ENCODE measurements at places on chromosomes 1 and 21. TPM values are rescaled to one million over a fixed set of nuclear protein-coding genes. Genes with fewer than 3 reads are reported as not detected.

DNA sequence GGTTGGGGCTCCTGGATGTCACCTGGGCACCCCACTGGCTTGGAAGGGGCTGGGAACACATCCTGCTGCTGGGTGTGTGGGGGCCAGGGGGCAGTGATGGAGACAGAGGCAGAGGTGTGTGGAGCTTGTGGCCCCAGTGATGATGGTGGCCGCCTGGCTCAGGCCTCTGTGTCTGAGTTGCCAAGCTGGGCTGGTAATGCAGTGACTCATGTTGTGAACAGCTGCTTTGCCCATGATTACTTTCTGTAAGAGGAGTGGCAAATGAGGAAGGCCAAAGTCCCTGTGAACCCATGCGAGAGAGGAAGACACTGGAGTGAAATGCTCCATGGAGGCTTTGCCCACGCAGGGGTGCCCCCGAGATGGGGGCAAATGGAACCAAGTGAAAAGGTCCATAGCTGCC lies 86.8 kb downstream of the KCNJ6 start:
- no peaks in the 10 kb centered on the region for H3K36me3 ChIP-seq
- DNase-seq: no peak
- H3K4me1 ChIP-seq: peaks cover 9% of the 10 kb centered on the region
- no peaks in the 10 kb centered on the region for H3K27me3 ChIP-seq

DNA sequence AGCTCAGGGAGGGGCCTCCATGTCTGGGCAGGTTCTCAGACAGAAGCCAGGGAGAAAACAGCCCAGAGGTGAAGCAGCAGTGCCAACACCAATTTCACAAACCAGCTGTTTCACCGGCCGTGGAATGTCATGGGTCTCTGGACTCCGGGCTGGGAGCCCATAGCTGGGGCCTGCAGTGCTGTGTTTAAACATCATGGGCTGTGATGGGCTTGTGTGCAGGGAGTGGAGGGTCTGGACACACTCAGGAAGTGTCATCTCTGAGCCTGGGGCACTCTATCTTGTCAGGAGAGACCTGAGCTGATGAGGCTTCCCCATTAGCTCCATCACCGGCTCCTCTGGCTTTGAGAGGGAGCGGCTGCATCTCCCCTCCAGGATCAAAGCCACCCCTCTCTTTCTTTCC lies 173.6 kb upstream of the IGSF21 start:
- H3K4me3 ChIP-seq: no peak overlapping the region
- no peaks in the 10 kb centered on the region for H3K36me3 ChIP-seq
- no peaks in the 10 kb centered on the region for H3K4me1 ChIP-seq

GRCh38 chr1:40303051-40303771 lies 13.9 kb downstream of the COL9A2 start:
- H3K36me3 ChIP-seq: peaks cover 38% of the 10 kb centered on the region
- H3K4me1 ChIP-seq: no peaks in the 10 kb centered on the region
- DNase-seq: no peak
- H3K4me3 ChIP-seq: no peak overlapping the region
- no peaks in the 10 kb centered on the region for H3K27me3 ChIP-seq

DNA sequence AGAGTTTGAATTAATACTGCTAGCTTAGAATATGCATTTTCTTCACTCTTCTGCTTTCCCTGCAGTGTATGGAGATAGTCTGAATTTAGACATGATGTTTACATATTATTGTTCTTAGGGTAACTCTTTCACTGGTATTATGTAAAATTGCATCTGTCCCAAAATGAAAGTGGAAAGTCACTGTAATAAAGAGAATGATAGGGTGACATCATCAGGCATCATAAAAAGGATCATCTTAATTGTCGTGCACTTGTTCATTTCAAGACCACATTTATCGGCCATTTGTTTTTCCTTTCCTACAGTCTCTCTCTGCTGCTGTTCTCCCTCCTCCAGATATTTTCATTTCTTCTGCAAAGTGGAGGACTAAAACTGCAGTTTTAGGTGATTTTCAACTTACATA lies 61.9 kb upstream of the ZNF281 start:
- no peak for DNase-seq
- H3K4me1 ChIP-seq: no peaks in the 10 kb centered on the region
- H3K36me3 ChIP-seq: peaks cover 8% of the 10 kb centered on the region
- no peak overlapping the region for H3K4me3 ChIP-seq
- H3K27ac ChIP-seq: no peak overlapping the region

- no peaks in the 10 kb centered on the region for H3K36me3 ChIP-seq
- H3K27me3 ChIP-seq: no peaks in the 10 kb centered on the region
- no peaks in the 10 kb centered on the region for H3K4me1 ChIP-seq
- no peak for DNase-seq
- no peak overlapping the region for H3K27ac ChIP-seq
- H3K4me3 ChIP-seq: no peak overlapping the region
Measured at GRCh38 chr1:24894002-24894401, 36.1 kb downstream of the RUNX3 start.

The ST3GAL3 gene
- total RNA-seq: 20.7 TPM

The PAQR6 gene
- 18.5 TPM for total RNA-seq

Measured in endodermal cell (in vitro differentiated cells).